Activated CD4-positive, alpha-beta T cell treated with anti-CD3 and anti-CD28 coated beads for 36 hours (primary cell): ENCODE measurements at places on chromosomes 2 and 18.

- no peak for DNase-seq
Observed at GRCh38 chr2:103004426-103004942, 242.7 kb downstream of the TMEM182 start.

GRCh38 chr2:159615367-159616285, 722 bp downstream of the BAZ2B start:
- DNase-seq, result peak; percentile 60

GRCh38 chr2:191443446-191443845, 198.2 kb downstream of the MYO1B start:
- DNase-seq, result no peak

GRCh38 chr2:11517906-11518305, 15.9 kb upstream of the GREB1 start:
- DNase-seq, result no peak

GRCh38 chr18:12497296-12497695, 89.6 kb downstream of the PRELID3A start:
- DNase-seq, result no peak

GRCh38 chr2:198213253-198213652, 408.9 kb downstream of the PLCL1 start:
- DNase-seq, result no peak

DNA sequence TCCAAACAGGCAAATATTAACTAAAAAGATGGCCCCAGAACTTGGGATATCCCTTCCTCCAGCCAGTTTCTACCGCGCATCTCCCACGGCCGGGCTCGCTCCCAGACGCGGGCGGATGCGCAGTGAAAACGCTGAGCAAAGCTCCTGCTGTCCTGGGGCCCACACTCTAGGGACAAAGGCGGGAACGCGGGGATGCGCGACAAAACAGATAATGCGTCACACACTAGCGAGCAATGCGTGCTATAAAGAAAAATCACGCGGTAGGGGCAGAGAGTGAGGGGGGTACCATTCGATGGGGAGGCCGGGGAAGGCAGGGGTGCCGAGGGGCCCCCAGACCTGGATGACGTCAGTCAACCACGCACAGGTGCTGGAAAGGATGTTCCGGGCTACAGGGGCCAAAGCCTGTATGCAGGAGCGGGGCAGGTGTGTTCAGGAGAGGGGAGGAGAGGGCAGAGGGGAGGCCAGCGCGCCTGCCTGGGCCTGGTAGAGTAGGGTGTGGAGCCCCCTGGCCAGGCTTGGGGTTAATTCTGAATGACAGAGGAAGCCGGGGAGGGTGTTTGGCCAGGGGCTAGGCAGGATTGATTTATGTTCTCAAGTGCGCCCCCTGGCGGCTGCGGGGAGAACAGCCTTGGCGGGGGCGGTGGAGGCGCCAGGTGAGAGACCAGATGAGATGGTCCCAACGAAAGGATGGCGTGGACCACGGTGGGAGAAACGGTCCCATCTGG, 14.9 kb upstream of the ITM2C start:
- DNase-seq, result peak; percentile 86

GRCh38 chr18:70453058-70453775, 164.4 kb downstream of the SOCS6 start:
- no peak for DNase-seq

GRCh38 chr2:158922601-158923000, 45.8 kb upstream of the TANC1 start:
- DNase-seq, result no peak

DNA sequence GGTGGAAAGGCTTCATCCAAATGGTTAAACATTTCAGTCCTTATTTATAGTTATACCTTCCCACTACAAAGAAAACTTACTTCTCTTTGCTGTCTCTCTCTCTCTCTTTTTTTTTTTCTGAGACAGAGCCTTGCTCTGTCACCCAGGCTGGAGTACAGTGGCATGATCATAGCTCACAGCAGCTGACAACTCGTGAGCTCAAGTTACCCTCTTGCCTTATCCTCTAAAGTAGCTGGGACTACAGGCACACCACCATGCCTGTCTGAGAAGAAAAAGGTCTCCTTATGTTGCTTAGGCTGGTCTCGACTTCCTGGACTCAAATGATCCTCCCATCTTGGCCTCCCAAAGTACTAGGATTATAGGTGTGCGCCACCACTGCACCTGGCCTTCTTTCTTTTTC, 32.3 kb upstream of the OLA1 start:
- no peak for DNase-seq

DNA sequence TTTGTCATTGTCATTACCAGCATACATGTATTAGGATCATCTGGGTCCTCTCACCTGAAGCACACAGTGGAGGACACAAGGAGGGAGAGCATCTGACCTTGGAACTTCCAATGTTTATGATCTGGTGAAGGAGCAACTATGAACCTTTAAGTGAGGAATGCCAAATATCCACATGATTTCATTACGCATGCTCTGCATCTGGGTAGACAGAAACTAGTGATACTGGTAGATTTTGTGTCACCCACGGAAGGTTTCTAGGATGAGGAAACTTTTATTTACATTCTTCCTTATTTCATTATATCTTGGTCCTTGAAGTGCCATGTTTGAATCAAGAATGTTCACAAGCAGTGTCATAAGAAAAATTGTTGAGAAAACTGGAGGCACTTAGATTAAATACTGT, 32.1 kb downstream of the SPC25 start:
- no peak for DNase-seq

- no peak for DNase-seq
Observed at GRCh38 chr2:223026357-223027110, 25.5 kb upstream of the KCNE4 start.
